ENCODE measurements at places on chromosomes 4 and X.

DNA sequence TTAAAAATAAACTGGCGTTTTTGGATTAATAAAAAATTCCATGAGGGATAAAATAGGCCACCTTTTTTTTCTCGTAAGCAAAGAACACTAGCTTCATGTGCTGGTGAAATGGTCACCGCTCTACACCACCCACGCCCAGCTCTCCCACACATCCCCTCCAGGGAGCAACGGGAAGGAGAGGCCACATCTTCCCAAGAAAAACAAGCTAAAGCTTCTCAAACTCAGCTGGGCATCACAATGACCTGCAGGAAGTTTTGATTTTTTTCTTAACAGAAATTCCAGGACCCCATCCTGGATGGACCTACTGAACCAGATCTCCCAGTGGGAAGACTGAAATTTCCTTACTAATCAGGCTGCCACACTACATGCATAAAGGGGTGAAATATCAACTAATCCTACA lies 9.8 kb downstream of the TSPAN5 start:
- DNase-seq: no peak

DNA sequence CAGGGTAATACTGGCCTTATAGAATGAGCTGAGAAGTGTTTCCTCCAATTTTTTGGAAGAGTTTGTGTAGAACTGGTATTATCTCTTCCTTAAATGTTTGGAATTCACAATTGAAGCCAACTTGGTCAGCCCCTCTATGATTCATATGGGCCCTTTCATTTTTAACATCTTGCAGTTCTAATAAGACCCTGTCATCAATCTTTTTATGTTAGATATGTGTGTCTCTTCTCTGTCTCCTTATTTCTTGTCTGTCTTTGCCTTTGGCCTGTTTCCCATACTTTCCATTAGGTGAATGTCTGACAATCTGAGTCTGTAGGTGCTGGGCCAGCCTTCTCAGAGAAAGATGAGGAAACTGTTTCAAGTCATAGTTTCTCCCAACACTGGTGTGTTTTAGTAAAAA lies 88.7 kb downstream of the SLC16A2 start:
- no peak for DNase-seq

GRCh38 chrX:33129607-33130006 lies 81.7 kb downstream of the DMD start:
- no peak for DNase-seq

DNA sequence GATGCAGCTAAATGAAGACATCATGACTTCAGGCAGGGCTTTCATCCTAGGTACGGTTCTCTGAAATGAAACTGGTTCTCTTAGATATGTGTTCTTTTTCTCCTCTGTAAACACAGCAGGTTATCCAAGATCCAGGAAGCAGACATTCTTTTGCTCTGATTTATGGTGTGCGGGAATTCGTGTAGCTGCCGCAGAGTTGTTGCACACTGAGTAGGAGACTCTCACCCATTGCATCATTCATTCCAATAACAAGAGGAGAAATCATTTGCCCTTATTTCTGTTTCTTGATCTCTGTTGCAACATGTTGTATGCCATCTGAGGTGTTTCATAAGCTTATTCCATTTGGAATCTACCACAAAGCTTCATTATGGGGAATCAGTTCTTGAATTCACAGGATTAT lies 133.6 kb upstream of the VCX2 start:
- DNase-seq: no peak

- DNase-seq: no peak
Observed at GRCh38 chrX:40933706-40934425, 151.4 kb upstream of the USP9X start.

DNA sequence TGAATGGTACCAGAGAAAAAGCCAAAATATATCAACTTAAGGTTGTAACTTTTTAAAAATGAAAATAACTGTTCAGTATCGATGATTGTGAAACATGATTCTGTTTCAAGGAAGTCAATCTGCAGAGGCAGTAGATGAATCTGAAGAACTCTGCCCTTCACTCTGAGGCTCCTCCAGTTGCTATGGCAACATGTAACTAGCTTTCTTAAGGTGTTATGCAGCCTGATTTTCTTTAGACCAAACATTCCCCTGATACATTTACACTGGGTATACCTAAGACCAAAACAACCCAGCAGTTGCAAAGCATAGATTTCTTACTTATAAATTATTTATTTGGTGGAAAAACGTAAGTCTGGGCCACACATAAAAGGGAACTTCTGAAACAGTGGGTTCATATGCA lies 133.6 kb upstream of the RASGEF1B start:
- DNase-seq: no peak

GRCh38 chrX:50071494-50071893 lies 129.3 kb downstream of the AKAP4 start:
- DNase-seq: no peak

DNA sequence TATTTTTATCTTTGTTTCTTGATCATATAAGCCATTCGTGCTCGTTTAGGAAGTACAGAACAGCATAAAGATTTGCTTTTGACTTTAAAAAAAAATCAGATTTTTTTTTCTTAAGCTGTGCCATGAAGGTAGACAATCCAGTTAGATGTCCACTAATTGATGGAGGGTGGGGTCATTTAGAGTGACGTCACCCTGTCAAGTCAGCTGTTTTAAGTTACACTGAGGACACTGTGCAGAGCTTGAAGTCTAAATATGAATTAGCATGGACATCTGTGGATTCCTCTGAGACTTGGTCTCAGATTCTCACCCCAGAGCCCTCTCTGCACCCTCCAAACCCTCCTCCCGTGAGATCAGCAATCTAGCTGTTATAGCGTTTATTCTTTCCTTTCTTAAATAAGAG lies 63.9 kb downstream of the ENPP6 start:
- DNase-seq: no peak

GRCh38 chr4:159010100-159010499 lies 92.8 kb upstream of the RAPGEF2 start:
- DNase-seq: no peak

DNA sequence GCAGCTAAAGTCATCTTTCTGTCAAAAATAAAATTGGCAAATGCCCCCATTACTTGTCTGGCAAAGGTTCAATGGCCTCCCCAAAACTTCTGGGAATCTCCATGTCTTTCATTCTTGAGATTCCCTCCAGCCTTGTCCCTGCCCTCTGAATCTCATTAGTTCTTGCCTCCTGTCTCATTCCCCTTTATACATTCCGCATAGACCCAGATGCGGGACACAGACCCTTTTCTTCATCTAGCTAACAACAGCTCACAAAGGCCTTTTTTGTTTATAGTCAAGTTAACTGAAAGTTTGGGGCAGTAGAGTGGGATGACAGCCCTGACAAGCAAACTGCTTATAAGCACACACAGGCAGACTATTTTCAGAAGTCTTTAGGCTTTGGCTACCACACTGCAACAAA lies 306.1 kb upstream of the FAM241A start:
- no peak for DNase-seq

DNA sequence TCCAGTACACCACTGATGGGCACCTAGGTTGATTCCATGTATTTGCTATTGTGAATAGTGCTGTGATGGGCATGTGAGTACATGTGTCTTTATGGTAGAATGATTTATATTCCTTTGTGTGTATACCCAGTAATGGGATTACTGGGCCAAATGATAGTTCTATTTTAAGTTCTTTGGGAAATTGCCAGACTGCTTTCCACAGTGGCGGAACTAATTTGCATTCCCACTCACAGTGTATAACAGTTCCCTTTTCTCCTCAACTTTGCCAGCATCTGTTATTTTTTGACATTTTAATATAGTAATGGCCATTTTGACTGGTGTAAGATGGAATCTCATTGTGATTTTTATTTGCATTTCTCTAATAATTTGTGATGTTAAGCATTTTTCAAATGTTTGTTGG lies 25.9 kb downstream of the CC2D2A start:
- DNase-seq: no peak

GRCh38 chrX:24214568-24214967 lies 65.0 kb downstream of the ZFX start:
- DNase-seq: no peak

- DNase-seq: no peak
Observed at GRCh38 chr4:182866746-182867145, 50.4 kb downstream of the DCTD start.

DNA sequence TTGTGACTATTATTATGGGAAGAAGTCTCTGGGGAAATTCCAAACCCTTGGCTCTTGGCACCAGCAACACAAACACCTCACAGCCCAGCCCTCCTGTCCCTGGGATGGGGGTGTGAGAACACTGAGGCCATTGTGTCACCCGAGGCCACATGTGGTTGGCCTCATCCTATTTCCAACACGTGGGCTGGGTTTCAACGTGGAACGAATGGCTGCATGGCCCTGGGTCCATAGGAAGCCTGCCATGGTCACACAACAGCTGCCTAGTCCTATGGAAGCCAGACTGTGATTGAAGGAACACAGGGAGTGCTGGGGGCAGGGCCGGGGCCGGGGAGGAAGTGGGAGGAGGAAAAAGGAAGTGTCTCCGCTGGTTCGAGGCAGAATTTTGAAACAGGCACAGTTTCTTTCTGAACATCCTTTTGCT lies 10.0 kb downstream of the CLCN4 start:
- DNase-seq: no peak

GRCh38 chr4:161496-162284 lies 37.4 kb downstream of the ZNF718 start:
- no peak for DNase-seq

DNA sequence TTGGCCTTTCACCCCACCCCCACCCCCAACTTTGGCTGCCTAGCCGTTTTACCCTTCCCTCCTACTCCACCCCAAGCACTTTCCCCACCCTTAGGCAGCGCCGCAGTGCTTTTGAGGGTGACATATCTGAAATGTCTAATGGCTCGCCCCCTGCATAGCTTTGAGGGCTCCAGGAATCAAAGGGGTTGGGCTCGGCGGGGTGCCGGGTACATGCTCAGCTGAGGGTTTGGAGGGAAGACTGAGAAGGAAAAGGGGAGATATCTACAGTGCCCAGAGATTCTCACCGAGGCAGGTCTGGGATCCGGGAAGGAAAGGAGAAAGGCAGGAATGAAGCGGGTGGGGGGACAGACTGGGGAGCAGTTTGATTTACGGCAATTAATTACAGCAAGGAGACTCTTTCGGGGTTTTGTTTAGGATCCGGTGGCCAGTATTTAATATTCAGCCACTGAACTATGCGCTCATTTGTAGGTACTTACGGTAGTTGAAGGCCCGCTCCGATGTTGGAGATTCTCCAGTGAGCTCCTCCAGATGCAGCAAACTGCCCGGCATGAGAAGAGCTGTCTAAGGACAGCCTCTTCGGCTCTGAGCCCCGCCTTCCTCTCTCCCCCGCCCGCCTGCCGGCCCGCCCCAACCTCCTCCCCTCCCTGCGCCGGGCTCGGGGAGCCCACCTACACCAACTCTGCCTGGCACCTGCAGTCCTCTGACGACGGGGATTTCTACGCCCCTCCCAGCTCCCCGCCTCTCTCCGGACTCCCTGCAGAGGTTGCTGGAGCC lies at the start of gene IGSF1:
Gene IGSF1, minus strand, starts transcription at position 569 of the 774 bp plus-strand sequence. CDS start 2,632 bp downstream, outside the sequence.
- no peak for DNase-seq

DNA sequence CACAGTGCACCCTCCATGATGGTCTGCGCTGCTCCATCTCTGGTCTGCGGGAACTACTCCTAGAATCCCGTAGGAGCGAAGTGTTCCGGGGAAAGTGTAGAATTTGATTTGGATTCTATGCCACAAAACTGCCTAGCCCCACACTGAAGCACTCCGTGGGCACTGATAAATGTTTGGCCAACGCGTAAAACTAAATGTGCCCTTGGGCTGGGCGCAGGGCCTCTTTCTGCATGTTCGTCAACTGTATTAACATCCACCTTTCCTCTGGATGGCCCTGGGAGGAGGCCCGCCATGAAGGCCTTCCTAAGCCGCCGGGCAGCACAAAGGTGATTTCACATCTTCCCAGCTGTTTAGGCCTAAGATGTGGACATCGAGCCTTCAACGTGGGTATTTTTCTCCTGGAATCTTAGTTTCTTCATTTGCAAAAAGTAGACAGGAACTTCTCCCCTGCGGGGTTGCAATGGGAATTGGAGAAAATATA lies 2.6 kb downstream of the MSX1 start:
- no peak for DNase-seq

DNA sequence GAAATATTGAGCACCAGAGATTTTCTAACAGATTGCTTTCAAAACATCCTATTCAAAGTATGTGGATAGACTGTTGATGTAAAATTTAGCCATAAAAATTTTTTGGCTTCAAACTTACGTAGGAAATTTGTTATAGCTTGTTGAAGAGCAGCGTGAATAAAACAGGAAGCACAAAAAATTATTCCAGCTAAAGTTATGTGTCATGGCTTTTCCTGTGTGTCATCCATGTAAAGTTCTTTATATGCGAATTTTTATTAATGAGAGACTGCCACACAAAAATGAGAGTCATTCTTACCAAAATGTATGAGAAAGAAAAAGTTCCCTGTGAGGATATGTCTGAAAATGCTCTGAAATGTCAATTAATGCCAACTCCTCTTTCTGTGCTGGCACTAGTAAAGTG lies 19.5 kb downstream of the EPGN start:
- DNase-seq: no peak

DNA sequence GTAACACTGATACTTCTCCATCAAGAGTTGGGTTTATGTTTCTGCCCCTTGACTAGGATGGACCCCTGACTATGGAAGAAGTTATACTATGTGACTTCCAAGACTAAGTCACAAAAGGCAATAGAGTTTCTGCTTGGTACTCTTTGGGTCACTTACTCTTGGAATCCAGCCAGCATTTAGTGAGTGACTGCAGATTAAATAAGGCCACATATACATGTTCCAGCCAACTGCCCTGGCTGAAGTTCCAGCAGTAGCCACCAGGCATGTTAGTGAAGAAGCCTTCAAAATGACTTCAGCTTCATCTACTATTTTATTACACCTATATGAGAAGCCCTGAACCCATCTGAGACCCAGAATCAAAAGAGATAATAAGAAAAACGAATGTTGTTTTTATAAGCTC lies 524.0 kb downstream of the DMD start:
- DNase-seq: no peak

DNA sequence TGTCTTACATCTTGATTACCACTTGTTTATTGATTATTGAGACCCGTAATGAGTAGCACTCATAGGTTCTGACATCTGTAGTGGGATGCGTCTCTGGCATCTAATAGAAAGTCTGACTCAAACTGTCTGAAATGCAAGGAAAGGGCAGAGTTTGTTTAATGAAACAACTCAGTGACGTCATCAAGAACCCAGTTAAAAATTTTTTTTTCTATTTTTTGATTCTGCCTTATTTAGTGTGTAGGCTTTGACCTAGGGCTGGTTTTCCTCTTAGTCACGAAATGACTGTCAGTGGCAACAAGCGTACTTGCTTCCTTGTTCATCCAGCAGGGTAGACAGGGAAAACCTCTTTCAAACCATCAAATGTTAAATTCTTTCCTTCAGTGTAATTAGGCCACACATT lies 3.1 kb upstream of the CDKL5 start:
- no peak for DNase-seq

DNA sequence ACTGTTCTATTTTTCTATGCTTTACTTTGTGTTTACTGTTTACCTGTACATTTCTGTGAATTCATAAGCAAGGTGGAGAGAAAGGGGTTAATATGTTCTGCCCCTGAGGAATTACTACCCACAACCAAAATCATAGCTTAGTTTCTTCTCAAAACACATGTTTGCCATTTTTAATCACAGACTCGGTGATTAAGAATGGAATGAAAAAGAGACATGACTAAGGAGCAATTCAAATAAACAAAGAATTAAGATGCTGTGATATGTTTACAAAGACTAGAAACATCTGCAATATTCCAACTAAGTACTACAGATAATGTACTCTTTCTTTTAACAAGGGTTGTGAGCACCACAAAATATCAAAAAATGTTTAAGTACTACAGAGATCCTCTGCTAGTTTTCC lies 11.7 kb upstream of the FAT4 start:
- DNase-seq: no peak

- DNase-seq: no peak
Observed at GRCh38 chr4:24794916-24795665, at the start of gene SOD3. SOD3 (plus strand) TSS chr4:24795573; CDS start chr4:24799522, 3,949 bp downstream.
